ENCODE measurements at places on chromosomes 1 and 21. TPM values are rescaled to one million over a fixed set of nuclear protein-coding genes. Genes with fewer than 3 reads are reported as not detected.
A peak's percentile ranks its signal among the peaks of the same experiment; 100 is the strongest.

GRCh38 chr21:18603980-18604379, 200.4 kb upstream of the TMPRSS15 start:
- DNase-seq, result no peak

GRCh38 chr1:38041936-38042834, 4.4 kb downstream of the POU3F1 start:
- DNase-seq, result no peak

DNA sequence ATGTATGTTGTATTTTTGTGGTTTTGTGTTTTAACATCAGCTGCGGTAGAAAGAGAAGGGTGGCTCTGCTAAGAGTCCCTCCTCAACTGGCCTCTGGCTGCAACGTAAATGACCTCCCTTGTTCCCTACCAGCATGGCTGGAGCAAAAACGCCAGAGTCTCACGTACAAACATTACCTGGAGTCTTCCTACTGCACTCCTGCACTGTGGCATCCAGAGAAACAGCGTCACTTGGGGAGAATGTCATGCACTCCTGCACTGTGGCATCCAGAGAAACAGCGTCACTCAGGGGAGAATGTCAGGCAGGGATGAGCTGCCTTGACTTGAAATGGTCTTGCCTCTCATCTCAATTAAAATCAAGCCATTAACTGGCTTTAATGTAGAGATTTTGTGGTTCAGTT, 314.2 kb downstream of the KIF26B start:
- DNase-seq, result no peak

- DNase-seq, result no peak
Observed at GRCh38 chr1:54114955-54115354, 37.8 kb downstream of the CDCP2 start.

- DNase-seq, result peak; percentile 90
Observed at GRCh38 chr1:114108751-114109255, 44.9 kb downstream of the SYT6 start.

DNA sequence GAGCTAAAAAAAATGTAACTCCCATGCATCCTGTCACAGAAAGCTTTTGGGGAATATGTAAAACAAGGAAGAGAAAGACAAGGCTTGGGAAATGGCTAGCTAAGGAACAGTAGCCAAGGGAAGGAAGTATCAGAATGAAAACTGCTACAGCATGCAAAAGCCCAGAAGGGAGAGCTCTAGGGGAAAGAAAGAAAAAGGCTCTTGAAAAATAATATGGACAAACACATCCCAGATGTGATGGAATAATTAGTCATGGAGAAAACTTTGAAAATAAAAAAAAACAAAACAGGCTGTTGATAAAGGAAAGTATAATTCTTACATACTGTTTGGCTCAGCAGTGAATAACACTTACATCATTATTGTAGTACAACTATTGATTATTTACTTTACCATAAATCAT, 47.9 kb upstream of the VCAM1 start:
- DNase-seq, result no peak

DNA sequence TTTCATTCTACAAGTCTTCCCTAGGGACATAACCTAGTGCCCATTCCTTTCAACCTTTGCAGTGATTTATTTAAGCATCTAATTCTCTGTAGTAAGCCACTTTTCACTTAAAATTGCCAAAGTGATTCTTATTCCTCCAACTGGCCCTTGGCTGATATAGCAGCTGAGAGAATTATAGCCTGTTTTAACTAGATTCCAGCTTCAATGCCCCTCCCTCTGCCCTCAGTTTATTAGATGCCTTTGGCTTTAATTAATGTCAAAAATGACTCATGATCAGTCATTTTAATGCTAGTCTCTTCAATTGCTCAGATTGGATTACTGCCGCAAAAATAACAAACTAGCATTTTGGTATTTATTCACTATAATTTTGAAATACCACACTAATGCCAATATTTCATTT, 145.4 kb upstream of the KCTD3 start:
- no peak for DNase-seq

- no peak for DNase-seq
Observed at GRCh38 chr1:230429067-230429735, 3.1 kb upstream of the PGBD5 start.

DNA sequence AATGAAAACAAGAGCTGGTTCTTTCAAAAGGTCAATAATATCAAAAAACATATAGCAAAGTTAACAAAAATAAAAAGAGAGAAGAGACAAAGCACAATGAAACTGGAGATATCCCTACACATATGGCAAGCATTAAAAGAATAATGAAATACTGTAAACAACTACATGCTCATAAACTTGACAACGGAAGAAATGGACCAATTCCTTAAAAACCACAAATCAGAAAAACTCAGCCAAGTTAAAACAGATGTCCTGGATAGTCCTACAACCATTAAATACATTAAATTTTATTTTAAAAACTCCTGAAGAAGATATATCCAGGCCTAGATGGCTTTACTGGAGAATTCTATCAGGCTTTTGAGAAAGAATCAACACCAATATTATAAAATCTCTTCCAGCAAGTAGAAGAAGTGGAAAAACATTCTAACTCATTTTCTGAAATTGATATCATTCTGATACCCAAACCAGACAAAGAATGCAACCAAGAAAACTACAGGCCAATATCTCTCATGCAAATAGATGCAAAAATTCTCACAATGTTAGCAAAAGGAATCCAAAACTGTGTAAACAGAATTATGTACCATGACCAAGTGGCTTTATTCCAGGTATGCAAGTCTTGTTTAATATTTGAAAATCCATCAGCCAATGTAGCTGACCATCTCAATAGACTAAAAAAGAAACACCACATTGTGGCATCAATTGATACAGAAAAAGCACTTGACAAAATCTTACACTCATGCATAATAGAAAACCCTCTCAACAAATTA, 56.1 kb upstream of the LRRC7 start:
- DNase-seq, result no peak

DNA sequence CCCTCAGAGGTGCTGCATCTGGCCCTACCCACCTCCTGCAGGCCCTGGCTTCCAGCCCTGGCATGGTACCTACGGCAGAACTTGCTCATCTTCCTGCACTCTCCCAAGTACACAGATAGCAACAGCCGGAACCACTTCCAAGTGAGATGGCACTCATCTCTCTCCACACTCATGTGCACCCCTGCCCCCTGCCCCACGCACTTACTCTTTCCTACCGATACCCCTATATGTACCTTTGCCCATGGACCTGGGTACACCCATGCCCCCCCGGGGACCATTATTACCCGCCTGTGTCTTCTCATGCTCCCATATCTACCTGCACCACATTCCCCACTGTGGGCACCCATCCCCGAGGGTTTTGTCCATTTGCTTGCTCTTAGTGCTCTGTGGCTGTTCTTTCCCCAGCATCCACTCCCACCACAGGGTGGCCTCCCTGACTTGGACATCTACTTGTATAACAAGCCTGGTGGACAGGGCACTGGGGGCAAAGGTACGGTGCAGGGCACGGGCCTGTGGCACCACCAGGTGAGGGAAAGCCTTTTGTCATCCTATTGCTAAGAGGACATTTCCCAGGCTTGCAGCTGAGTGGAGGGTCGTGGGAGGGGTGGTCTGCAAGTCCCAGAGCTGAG, 14.7 kb downstream of the HYI start:
- DNase-seq, result no peak

The DPT gene
- not detected for total RNA-seq

The C4BPA gene
- not detected for total RNA-seq

The PROX1 gene
- not detected for total RNA-seq

The A3GALT2 gene
- 0.39 TPM for total RNA-seq

The F13B gene
- total RNA-seq, result not detected

All from A673 (cell line).